ENCODE measurements at places on chromosomes 5 and 9.

DNA sequence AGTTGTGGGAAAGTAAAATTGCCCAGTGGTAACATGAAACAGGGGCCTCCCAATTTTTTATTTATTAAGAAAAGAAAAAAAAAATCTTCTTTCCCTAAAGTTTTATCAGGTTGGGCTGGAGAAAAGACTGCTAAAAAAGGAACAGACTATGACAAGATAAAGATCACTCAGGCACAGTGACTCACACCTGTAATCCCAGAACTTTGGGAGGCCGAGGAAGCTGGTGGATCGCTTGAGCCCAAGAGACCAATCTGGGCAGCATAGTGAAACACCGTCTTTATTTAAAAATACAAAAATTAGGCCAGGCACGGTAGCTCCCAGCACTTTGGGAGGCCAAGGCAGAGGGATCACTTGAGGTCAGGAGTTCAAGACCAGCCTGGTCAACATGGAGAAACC, 312.5 kb downstream of the CETN3 start:
- no peak for DNase-seq

GRCh38 chr9:237858-238345, 23.2 kb downstream of the DOCK8 start:
- DNase-seq: no peak

DNA sequence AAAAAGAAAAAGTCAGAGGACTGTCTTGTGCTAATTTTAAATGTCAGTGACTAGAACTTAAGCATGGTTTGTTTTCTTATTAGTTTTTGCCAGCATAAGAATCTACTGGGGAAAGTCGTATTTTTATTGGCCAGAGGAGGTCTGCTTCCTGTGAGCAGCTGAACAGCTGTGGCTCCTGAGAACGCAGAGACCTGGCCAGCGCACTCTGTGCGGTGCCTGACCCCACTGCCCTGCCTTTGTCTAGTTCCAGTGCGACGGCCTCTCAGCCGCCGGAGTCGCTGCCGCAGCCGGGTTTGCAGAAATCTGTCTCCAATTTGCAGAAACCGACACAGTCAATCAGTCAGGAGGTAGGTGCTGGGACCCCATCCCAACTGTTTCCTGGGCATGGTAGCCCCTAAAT, 42.5 kb downstream of the PRRC2B start:
- DNase-seq: no peak

DNA sequence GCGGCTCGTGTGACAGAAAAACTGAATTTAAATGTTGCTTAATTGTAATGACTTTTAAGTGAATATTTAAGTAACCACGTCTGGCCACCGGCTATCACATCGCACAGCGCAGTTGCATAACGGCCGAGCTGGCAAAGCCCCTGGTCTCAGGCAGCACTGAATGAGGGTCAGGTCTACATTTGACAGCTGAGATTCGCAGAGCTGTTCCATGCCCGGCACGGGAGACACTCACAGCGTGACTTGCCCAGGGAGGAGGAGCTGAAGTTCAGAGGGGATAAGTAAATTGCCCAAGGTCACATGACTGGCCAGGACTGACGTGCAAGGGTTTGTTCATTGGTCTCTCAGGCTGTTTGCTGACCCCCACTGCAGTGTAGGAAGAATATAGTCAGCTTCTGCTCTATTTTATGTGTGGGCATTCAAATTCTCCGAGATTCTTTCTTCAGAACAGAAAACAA, 17.4 kb upstream of the COL5A1 start:
- DNase-seq: no peak

DNA sequence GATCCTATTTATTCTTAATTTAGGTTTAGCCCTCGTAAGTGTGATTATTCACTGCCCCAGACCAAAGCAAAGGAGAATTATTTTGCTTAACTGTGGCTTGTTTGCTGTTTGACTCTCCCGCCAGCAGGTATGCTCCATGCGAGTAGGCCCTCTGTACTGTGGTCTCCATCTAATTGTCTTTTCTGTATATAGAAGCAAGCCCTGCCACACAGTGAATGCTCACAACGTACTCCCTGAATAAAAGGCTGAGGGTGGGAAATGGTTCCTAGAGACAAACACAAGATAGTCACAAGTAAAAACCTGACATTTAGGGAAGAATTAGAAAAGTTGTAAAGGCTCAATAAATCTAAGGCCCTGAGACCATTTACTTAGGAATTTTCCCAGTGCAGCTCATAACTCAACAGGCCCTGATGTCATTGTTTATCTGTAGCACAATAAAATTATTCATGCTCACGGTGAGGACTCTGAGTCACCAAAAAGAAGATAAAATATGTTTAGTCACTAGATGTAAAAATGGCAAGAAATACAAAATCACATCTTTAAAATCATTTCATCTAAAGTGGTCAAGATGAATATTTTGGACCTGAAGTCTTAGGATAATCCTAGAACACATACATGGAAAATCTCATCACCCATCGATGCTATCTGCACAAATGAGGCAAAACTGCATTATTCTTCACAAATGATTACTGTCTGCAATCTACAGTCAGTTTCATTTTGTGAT, 473.2 kb downstream of the ENC1 start:
- no peak for DNase-seq

- no peak for DNase-seq
Measured at GRCh38 chr5:179486596-179487051, 63.7 kb upstream of the RUFY1 start.

DNA sequence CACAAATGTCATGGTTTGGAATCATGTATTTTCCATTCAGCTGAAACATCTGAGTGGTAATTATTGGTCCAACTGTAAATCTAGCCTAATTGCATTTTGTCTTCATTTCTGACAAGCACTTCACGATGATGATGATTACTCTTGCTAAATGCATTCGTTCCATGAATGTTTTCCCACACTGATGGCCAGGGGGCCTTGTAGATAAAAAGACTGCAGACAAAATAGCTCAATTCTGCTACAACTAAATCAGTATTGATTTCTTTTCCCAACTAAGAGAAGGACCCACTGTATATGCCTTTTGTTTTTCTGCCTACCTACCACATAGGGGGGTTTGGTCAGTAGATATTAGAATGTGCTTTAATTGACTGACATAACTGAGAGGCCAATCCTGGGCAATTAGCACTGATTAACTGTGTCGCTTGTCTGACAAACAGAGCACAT, 1351.3 kb upstream of the NUDT12 start:
- DNase-seq: no peak

GRCh38 chr5:53321721-53322120, 158.7 kb upstream of the FST start:
- no peak for DNase-seq

DNA sequence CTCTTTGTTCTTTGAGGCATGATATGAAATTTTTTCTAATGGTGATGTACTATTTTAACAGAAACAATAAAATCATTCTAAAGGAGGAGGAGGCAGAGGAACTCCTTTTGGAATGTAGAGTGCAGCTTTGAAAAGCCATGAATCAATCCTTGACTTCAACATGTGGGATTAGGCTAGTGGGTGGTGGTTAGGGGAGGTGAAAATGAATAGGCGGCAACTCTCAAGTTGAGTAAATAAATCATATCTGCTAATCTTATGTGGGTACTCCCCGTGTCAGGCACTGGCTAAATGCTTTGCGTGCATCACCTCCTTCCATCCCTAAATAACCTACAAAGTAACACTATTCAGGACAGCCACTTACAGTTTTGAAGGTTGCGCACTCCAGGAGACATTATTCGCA, 35.1 kb downstream of the FAM81B start:
- DNase-seq: no peak

DNA sequence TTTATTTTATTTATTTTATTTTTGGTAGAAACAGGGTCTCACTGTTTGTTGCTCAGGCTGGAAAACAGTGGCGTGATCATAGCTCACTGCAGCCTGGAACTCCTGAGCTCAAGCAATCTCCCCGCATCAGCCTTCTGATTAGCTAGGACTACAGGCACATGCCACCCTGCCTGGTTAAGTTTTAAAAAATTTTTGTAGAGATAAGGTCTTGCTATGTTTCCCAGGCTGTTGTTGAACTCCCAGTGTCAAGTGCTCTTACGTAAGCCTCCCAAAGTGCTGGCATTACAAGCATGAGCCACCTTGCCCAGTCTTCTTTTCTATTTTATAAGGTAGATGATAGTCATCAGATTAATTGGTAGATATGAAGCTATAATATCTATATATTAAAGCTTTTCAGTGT, 382.7 kb downstream of the CDH12 start:
- no peak for DNase-seq

DNA sequence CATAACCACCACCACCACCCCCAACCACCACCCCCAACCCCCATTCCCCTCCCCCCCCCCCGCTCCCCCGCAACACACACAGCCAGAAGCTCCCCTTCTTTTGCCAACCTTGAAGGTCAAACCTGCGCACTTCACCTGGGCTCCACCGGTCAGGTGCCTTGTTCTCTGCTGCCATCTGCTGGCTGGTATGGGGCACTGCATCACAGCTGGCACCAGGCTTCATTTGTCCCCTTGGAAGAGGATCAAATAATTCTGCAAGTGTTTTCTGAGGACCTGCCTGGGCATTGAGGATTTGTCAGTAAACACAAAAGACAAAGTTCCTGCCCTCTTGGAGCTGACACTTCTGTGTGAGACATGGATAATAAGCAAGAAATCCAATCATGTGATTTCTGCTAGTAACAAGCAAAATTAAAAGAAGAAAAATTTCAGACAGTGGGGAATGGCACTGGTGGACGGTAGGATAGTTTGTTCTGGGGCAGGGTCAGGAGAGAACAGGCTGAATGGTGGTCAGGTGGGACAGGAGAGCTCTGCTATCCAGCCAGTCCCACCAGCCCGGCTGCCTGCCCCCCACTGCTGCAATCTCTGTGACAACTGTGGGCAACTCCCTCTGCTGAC, 55.6 kb upstream of the LMX1B start:
- peak; percentile 38 for DNase-seq

- DNase-seq: no peak
Measured at GRCh38 chr5:135308752-135309151, 90.3 kb downstream of the MACROH2A1 start.

DNA sequence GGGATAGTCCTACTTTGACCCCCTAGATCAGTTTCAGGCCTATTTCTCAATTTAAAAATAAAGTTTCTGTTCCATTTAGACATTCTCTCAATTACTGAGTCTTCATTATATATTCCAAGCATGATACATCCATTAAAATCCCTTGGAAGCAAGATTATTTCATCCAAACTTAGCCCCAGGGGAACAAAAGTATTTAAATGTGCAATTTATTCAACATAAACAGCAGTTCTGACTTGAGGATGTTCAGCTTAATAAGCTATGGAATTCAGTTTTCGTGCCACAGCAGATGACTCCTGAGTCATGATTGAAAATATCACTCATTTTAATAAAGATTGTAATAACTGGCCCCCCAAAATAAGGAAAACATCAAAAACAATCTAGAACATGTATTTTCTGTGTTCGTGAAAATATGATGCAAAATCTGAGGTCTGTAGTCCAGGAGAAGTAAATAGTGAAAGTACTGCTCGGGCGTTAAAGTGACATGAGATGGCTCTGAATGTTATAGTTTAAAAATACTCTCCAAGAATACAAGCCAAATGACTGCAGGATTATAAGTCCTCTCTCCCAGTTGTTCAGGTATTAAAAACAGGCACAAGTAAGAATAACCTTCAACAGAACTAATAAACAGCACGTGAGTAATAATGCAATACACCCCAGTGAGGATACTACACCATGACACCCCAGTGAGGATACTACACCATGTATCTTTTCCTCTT, 67.1 kb downstream of the RETREG1 start:
- no peak for DNase-seq

GRCh38 chr5:90866915-90867731, 308.5 kb downstream of the ADGRV1 start:
- no peak for DNase-seq

DNA sequence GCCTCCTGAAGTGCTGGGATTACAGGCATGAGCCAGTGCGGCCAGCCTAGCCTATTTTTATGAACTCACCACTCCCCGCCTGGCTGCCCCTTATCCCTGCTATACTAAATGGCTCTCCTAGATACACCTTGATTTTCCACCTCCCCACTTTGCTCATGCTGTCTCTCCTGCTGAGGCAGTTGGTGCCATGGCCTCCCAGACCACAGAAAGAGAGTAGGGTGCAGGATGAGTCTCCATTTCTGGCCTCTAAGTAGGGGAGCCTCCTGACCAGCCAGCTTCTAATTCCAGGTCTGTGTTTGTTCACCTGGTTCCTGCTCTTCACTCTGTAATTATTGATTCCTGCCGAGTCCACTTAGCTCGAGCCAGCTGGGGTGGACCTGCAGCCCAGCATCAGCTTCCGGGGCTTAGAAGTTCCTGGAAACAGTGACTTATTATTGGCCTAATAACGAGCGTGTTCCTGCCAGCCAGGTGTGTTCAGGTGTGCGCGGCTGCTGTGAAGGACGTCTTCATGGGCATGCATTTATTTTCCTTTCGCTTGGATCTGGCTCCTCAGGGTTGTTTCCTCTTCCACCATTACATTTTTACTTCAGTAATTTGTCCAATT, 34.0 kb downstream of the ZNF618 start:
- DNase-seq: no peak

GRCh38 chr5:96663608-96664007, 1.4 kb downstream of the CAST start:
- no peak for DNase-seq

- DNase-seq: no peak
Measured at GRCh38 chr5:102843997-102844396, 88.9 kb downstream of the PAM start.

- no peak for DNase-seq
Measured at GRCh38 chr5:119019949-119020348, 31.6 kb upstream of the DTWD2 start.

- no peak for DNase-seq
Measured at GRCh38 chr9:33221568-33221884, 18.4 kb upstream of the SPINK4 start.

GRCh38 chr9:112848316-112849151, 42.1 kb downstream of the SLC46A2 start:
- no peak for DNase-seq

DNA sequence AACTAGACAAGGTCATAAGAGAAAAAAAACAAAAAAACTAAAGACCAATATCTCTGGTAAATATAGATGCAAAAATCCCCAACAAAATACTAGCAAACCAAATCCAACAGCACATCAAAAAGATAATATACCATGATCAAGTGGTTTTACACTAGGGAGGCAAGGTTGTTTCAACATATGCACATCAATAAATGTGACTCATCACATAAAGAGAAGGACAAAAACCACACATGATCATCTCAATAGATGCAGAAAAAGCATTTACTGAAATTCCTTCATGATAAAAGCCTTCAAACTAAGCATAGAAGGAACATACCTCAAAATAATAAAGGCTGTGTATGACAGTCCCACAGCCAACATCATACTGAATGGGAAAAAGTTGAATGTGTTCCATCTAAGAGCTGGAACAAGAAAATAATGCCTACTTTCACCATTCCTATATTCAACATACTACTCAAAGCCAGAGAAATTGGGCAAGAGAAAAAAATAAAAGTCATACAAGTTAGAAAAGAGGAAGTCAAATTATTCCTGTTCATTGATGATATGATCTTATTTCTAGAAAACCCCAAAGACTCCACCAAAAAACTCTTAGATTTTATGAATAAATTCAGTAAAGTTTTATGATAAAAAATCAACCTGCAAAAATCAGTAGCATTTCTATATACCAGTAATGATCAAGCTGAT, 72.2 kb upstream of the FAM169A start:
- no peak for DNase-seq

Measured in stimulated activated CD8-positive, alpha-beta memory T cell treated with anti-CD3 and anti-CD28 coated beads, Interleukin-7, amount 100 ng/mL, for 1 hour (primary cell).